ENCODE measurements at places on chromosomes 3 and 15.
A peak's percentile ranks its signal among the peaks of the same experiment; 100 is the strongest.

DNA sequence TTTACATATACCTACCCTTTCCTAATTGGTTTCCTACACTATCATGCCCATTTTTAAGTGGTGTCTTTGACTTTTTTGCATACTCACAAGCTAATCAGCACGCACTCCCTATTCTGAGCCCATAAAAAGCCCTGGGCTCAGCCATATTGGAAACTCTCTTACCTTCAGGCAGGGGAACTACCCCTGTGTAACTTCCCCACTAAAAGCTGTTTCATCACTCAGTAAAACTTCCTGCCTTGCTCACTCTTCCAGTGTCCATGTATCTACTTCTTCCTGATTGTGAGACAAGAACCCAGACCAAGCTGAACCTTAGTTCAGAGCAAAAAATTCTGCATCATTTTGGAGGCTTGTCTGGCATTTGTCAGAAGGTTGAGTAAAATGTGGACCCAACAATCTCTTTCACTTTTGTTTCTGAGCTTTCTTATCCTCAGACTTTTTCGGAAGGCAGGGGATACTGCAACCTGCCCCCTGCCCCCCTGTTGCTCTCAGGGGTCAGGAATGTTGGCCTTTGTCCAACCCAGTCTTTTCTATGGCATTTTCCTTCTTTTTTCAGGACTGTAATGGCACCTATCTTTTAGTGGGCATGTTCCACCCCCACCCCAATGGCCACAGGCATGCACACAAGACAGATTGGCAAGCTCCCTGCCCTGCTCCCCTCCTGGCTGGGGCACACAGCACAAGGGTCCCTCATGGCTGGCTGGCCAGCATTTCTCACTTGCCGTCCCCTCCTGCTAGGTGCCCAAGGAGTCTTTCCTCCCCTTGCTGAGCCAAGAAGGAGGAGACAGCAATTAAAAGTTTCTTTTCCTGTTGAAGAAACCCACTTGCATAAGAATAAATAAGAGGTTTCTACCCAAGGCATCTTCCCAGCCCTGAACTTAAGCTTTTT lies 26.3 kb upstream of the TMEM45A start:
- no peaks in the 10 kb centered on the region for H3K27me3 ChIP-seq
- no peaks in the 10 kb centered on the region for H3K4me1 ChIP-seq
- H3K27ac ChIP-seq: no peak overlapping the region
- H3K36me3 ChIP-seq: no peaks in the 10 kb centered on the region

- H3K27ac ChIP-seq: no peak overlapping the region
- peaks cover 4% of the 10 kb centered on the region for H3K4me1 ChIP-seq
- no peaks in the 10 kb centered on the region for H3K36me3 ChIP-seq
These were observed 4.9 kb downstream of the MESP2 start for GRCh38 chr15:89781055-89781454.

DNA sequence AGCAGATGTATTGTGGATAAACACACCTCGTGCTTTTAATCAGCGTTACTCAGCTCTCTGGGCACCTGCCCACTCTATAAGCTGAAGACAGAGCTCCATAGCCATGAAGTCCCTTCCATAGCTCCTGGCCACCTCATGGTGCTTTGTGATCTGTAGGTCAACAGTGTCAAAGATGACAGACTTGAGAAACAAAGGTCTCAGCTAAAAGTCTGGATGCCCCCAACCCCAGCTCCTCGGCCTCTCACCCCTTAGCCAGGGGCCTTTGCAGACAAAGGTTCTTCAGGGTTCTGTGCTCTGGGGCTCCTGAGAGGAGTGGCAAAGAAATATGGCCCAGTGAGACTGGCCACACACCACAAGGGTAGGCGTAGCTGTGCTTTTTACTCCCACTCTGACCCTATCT lies 168.6 kb downstream of the KLF13 start:
- no peak overlapping the region for H3K27ac ChIP-seq
- DNase-seq: no peak

- H3K27me3 ChIP-seq: no peaks in the 10 kb centered on the region
- no peak for DNase-seq
- H3K36me3 ChIP-seq: no peaks in the 10 kb centered on the region
- no peaks in the 10 kb centered on the region for H3K4me1 ChIP-seq
- no peak overlapping the region for H3K27ac ChIP-seq
These were observed 63.5 kb upstream of the FSIP1 start for GRCh38 chr15:39846108-39846507.

GRCh38 chr15:62607643-62608042 lies 434.9 kb upstream of the TPM1 start:
- no peaks in the 10 kb centered on the region for H3K36me3 ChIP-seq
- no peaks in the 10 kb centered on the region for H3K4me1 ChIP-seq
- no peak for DNase-seq
- no peak overlapping the region for H3K4me3 ChIP-seq
- no peak overlapping the region for H3K27ac ChIP-seq
- H3K27me3 ChIP-seq: no peaks in the 10 kb centered on the region

- H3K4me1 ChIP-seq: no peaks in the 10 kb centered on the region
- no peak for DNase-seq
- no peak overlapping the region for H3K4me3 ChIP-seq
- no peaks in the 10 kb centered on the region for H3K36me3 ChIP-seq
These were observed 137.4 kb upstream of the POU1F1 start for GRCh38 chr3:87413814-87414213.

DNA sequence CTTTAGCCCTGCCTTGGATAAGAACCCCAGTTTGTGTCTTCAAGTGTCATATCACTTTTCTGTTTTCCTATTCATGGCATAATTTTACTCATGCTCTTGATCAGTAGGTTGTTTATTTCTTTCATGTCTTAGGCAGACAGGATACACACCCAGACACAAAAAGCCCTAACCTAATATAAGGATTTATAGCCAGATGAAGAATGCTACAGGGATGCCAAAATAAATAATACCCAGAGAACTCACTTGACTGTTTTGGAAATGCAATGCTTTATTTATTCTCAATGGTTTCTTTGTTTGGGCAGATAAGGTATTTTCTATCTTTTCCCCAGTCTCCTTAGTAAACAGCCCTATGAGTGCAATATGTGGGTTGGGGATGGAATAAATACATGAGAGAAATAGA lies 424.0 kb upstream of the PDZRN3 start:
- H3K4me3 ChIP-seq: no peak overlapping the region

DNA sequence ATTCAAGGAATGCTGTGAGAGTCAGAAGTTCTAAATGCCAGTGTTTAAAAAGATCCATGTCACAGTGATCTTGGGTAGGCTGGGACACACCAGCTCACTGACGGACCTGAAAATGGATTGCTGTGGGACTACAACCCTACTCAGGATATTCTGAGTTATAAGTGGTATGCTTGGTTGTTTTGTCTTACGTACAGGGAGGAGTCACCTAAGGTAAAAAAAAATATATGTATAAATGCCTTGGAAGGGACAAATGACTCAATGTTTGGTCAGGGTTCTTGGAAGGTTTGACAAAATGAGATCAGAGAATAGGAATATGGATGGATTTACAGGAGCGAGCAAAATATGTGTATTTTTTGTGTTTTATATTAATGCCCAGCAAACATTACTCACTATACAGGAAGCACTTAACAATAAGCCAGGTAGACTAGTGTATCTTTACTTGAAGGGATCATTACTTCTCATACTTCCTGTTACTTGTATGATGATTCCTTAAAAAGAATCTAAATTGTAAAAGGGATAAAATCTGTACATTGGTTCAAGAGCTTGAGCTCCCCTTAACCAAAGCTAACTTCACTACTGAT lies 767.3 kb downstream of the GBE1 start:
- H3K36me3 ChIP-seq: no peaks in the 10 kb centered on the region
- no peak overlapping the region for H3K4me3 ChIP-seq
- H3K4me1 ChIP-seq: no peaks in the 10 kb centered on the region
- H3K27ac ChIP-seq: no peak overlapping the region

DNA sequence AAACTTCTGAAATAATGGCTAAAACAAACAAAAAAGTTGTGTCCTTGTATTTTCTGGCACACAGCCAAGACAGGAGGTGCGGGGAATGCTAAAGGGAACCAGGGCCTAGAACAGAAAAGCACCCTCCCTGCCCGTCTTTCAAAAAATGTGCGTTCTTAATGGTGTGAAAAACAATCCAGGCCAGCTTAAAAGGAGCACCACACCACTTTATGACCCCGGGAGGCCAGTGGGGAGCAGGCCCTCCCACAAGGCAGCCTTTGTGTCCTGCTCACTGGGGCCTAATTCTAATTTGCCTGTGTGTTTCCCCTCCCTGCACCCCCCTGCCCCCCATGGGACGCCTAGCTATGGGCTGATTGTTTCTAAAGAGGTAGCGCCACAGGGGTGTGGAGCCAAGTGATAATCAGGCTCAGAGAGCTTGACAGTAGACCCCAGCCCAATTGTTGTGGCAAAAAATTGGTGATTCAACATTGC lies 181.4 kb downstream of the GREM1 start:
- no peak overlapping the region for H3K4me3 ChIP-seq
- no peaks in the 10 kb centered on the region for H3K4me1 ChIP-seq
- no peaks in the 10 kb centered on the region for H3K27me3 ChIP-seq
- H3K36me3 ChIP-seq: no peaks in the 10 kb centered on the region

DNA sequence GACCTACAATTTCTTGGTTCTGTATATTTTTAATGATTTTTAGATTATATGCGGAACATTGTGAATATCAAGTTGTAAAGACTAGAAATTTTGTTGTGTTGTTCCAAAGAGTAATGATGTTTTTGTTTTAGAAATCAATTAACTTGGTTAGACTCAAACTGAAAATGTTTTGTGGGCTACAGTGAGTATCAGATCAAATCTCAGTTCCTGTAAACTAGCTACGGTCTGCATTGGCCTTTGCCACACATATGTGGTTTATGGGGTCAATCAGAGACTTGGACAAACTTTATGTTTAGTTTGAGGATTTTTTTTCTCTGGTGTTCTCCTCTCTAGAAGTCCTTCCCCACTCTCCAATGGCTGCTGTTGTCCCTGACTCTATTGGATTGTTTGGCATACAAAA lies 308.0 kb upstream of the THRB start:
- H3K4me1 ChIP-seq: no peaks in the 10 kb centered on the region
- no peaks in the 10 kb centered on the region for H3K36me3 ChIP-seq
- no peak overlapping the region for H3K4me3 ChIP-seq

DNA sequence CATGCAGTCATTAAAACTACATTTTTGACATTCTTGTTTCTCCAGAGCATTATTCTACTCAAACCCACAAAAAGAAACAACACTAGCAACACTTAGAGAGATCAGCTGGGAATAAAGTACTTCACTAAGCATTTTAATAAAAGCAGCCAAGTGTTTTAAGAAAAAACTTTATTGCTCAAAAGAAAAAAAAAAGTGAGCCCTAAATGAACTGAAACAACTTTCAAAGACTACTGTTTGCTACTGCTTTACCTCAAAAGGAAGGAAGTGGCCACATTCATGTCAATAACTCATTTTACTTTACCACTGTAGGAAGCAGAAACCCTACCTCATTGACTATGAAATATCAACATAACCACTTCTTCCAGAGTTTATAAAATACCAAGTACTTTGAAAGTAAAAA lies 91.3 kb downstream of the UACA start:
- no peak overlapping the region for H3K27ac ChIP-seq
- no peak for DNase-seq

- no peaks in the 10 kb centered on the region for H3K36me3 ChIP-seq
- DNase-seq: no peak
These were observed 177.6 kb downstream of the GHSR start for GRCh38 chr3:172270557-172271166.

DNA sequence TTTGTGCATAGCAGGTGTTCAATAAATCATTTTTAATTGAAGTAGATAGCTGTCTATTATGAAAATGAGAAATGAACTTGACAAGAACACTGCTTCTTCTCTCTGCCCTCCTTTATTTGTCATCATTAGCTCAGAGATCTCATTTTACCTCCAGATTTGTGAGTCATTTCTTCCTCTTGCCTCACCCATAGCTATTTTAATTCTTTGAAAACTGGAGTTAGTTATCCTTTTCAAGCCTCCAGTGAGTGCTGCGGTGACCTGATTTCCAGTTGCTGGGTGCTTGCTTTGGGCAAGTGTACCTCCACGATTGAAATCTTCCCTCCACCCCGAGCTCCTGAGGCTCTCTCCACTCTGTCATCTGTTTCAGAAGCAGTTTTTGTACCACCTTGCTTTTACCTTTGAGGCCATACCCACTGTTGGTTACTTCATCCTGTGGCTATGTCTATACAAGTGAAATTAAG lies 114.6 kb downstream of the NFKBIZ start:
- no peaks in the 10 kb centered on the region for H3K27me3 ChIP-seq
- H3K4me1 ChIP-seq: no peaks in the 10 kb centered on the region
- no peak overlapping the region for H3K27ac ChIP-seq
- no peaks in the 10 kb centered on the region for H3K36me3 ChIP-seq

GRCh38 chr15:97143592-97144376 lies 813.3 kb downstream of the NR2F2 start:
- no peak for DNase-seq
- H3K4me1 ChIP-seq: no peaks in the 10 kb centered on the region
- no peaks in the 10 kb centered on the region for H3K27me3 ChIP-seq
- H3K4me3 ChIP-seq: no peak overlapping the region
- H3K36me3 ChIP-seq: no peaks in the 10 kb centered on the region
- H3K27ac ChIP-seq: no peak overlapping the region

- H3K27ac ChIP-seq: no peak overlapping the region
- peaks cover 21% of the 10 kb centered on the region for H3K4me1 ChIP-seq
- no peak for DNase-seq
- H3K36me3 ChIP-seq: no peaks in the 10 kb centered on the region
These were observed 726.0 kb upstream of the CFAP20DC start for GRCh38 chr3:59775761-59776325.

GRCh38 chr15:81516461-81516860 lies 142.4 kb upstream of the TMC3 start:
- no peaks in the 10 kb centered on the region for H3K27me3 ChIP-seq
- no peak overlapping the region for H3K27ac ChIP-seq
- no peaks in the 10 kb centered on the region for H3K4me1 ChIP-seq
- no peak for DNase-seq
- H3K36me3 ChIP-seq: no peaks in the 10 kb centered on the region
- H3K4me3 ChIP-seq: no peak overlapping the region

GRCh38 chr3:27134171-27134796 lies 234.9 kb downstream of the NEK10 start:
- H3K27ac ChIP-seq: no peak overlapping the region
- no peaks in the 10 kb centered on the region for H3K36me3 ChIP-seq
- no peaks in the 10 kb centered on the region for H3K27me3 ChIP-seq
- no peaks in the 10 kb centered on the region for H3K4me1 ChIP-seq
- peak; percentile 36 for DNase-seq

- no peak for DNase-seq
- no peaks in the 10 kb centered on the region for H3K4me1 ChIP-seq
- H3K27me3 ChIP-seq: no peaks in the 10 kb centered on the region
- no peak overlapping the region for H3K27ac ChIP-seq
- no peak overlapping the region for H3K4me3 ChIP-seq
These were observed 234.6 kb downstream of the THRB start for GRCh38 chr3:24259901-24260512.
